ENCODE measurements at places on chromosomes 5 and 9. TPM values are rescaled to one million over a fixed set of nuclear protein-coding genes. Genes with fewer than 3 reads are reported as not detected.

Gene SLC46A2
- polyA plus RNA-seq, result 0.06 TPM

Gene PCDHB4
- 0.78 TPM for polyA plus RNA-seq

Gene SPINK4
- polyA plus RNA-seq, result not detected

Gene ARID3C
- polyA plus RNA-seq, result not detected

Gene BTNL8
- polyA plus RNA-seq, result not detected

- DNase-seq, result no peak
These were observed 106.0 kb upstream of the RPS23 start for GRCh38 chr5:82384034-82384750.

Gene PCDHB9
- polyA plus RNA-seq, result 0.25 TPM

- no peak for DNase-seq
These were observed 863.2 kb downstream of the PTPRD start for GRCh38 chr9:9749591-9749990.

- no peak for DNase-seq
These were observed 5.8 kb upstream of the PAPPA start for GRCh38 chr9:116147821-116148220.

Gene SAXO1
- polyA plus RNA-seq, result not detected

Gene WNT8A
- not detected for polyA plus RNA-seq

Data from heart right ventricle (tissue), 16 donors.